Stimulated activated CD8-positive, alpha-beta memory T cell treated with anti-CD3 and anti-CD28 coated beads, Interleukin-4, amount 100 ng/mL, for 1 hour (primary cell): ENCODE measurements at places on chromosomes 1 and 21.

- DNase-seq, result peak; percentile 23
These were observed 430 bp downstream of the RBM15 start for GRCh38 chr1:110339407-110340206.

DNA sequence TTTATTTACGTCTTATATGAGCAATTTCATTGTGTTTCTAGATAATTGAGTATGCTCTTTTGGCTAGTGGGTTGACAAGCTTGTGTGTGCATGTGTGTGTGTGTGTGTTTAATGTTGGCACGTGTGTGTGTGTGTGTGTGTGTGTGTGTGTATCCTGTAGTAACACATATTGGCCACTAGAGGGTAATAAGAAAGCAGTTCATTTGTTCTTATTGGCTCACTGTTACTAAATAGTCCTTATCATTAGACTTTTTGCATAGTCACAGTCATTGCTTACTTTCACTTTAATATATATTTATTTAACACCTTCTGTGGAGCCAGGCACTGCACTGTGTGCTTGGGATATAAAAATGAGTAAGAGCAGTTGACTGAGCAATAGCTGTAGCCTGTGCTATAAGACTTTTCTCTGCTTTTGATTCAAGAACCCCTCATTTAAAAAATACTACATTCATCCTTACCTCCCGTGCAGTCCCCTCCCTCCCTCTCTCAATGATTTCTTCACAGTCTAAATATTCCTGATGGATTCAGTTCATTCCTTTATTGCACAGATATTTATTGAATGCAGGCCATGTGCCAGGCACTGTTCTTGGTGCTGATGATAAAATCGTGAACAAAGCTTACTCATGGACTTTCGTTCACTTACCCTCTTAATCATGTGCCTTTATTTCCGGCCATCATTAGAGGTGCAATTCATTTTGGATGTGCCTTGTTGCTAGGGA lies 96.7 kb downstream of the DYRK1A start:
- DNase-seq, result no peak

- no peak for DNase-seq
These were observed 20.7 kb upstream of the FOXE3 start for GRCh38 chr1:47395433-47395832.

GRCh38 chr21:46213620-46214286 lies 14.8 kb downstream of the LSS start:
- no peak for DNase-seq

DNA sequence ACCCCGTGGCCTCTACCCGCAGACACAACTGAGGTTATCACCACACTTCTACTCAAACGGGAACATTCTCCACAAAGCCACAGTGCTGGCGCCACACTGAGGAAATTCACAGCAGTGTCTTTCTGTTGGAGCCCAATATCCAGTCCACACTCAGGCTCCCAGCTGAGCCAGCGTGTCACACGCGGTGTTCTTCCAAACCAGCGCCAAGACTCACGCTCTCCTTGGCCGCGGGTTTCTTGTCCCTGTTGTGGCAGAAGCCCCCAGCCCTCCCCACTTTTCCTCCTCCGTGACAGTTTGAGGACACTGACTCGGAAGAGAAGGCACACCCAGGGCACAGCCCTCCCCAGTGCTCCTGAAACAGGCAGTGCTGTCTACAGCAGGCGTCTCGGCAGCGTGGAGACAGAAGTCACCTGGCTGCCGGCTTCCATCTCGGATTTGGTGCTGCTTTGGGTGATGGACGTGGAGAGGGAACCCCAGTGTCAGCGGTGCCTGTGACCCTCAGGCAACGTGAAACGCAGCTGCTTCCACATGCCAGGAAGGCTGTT lies 35.4 kb upstream of the AGPAT3 start:
- no peak for DNase-seq

DNA sequence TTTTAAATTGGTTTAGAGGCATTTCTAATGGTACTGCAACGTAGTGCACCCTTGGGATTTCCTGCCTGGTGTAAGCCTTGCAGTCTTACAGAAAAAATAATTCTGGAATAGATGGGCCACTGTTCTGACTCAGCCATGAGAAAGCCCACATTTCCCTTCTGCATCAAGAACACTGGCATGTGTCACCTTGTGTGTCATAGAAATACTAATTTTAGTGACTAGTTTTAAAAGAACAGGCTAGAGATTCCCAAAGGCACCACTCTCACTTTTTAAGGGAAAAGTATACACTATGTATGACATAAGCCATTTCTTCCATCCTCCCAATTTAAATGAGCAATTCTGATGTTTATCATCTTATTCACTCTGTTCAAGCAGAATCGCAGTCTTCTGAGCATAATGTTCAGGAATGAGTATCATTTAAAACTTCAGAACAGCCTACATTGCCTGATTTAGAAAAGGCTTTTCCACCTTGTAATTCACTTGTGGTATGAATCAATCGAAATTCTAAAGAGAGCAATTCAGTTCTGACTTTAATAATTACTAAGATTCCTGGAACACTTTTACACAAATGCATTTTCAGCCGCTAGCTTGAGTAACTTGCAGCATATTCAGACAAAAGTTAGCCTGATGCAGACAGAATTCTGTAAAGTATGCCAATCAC lies 18.8 kb downstream of the RGS13 start:
- DNase-seq, result no peak

DNA sequence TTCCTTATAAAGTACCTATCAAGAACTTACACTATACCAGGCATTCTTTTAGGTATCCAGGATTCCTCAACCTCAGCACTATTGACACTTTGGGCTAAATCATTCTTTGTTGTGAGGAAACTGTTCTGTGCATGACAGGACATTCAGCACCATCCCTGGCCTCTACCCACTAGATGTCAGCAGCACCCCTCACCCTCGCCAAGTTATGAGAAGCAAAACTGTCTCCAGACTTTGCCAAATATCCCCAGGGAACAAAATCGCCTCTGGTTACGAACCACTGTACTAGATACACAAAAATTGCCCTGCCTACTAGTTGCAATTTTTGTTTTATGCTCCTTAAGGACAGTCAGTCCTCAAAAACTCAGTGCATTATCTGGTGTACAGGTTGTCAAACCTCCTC lies 35.7 kb downstream of the PALMD start:
- DNase-seq, result no peak

- DNase-seq, result no peak
These were observed 37.5 kb downstream of the CLIC6 start for GRCh38 chr21:34706337-34706736.

DNA sequence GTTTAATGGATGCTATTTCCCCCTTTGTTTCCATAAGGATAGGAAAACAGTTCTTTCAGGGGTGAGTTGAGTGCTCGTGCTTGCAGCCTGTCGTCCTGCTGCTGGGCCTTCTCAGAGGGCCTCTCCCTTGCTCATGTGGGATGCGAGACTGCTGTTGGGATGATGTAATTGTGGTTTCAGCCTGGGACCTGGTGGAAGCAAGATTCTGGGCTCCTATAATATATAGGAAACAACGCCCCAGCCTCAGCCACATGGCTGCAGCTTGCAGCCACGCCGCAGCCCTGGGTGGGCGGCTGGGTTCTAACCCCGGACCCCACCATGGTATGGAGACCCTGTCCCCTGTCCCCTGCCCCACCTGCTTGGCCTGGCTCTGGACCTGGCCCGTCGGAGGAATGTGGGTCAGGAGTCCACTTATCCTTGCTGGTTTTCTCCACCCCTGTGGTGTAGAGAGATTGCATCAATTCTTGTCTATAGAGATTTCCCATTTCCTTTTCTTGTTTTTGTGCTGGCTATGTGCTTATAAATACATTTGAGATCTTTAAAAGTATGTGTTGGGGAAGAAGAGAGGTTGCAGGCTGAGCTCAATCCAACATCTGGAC lies 357.8 kb downstream of the SIPA1L2 start:
- no peak for DNase-seq
